ENCODE measurements at places on chromosomes 2 and 18.

- no peak for DNase-seq
Observed at GRCh38 chr2:157173740-157174184, 83.7 kb upstream of the GALNT5 start.

GRCh38 chr2:147607379-147607778 is 237.4 kb upstream of the ACVR2A start:
- no peak for DNase-seq

GRCh38 chr2:203840655-203841205 is 26.8 kb upstream of the CTLA4 start:
- no peak for DNase-seq

GRCh38 chr2:66507673-66508201 is 72.8 kb downstream of the MEIS1 start:
- DNase-seq, result no peak

DNA sequence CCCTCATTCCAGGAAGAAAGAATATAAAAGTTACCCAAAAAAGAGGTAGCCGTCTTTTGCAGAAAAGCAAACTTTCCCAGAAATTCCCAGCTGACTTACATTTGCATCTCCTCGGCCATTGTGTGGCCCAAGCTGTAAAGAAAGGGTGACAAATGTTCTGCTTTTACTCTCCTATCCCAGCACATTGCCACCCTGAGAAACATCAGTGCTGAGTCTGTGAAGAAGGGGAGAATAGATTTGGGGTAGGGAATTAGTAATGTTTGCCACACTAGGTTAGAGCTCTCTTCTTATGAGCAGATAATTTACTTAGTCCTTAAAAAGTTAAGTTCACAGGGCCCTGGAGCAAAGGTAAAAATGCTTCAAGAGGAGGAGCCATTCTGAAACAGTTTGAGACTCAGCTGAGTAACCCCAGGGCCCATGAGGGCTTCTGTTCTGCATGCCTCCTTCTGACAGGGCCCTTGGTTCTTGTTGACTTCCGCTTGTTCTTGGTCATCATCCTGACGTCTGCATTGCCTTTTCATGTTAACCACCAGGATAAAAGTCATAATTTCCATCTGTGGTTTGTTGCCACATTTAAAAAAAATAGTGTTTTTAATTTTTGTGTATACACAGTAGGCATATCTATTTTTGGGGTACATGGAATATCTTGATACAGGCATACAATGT is 550.7 kb downstream of the RNF144A start:
- no peak for DNase-seq

- peak; percentile 47 for DNase-seq
Observed at GRCh38 chr2:3633089-3633981, 24.7 kb upstream of the ALLC start.

- DNase-seq, result no peak
Observed at GRCh38 chr2:236408786-236409185, 144.6 kb upstream of the ASB18 start.

All from activated effector memory CD4-positive, alpha-beta T cell treated with anti-CD3 and anti-CD28 coated beads, Interleukin-2, amount 50 U/mL, for 16 hours (primary cell).